Natural killer cell treated with Interleukin-12 subunit alpha and Interleukin-12 subunit beta and Interleukin-15 and Interleukin-18, amount 100 ng/mL, for 72 hours (primary cell): ENCODE measurements at places on chromosomes 4 and X. TPM values are rescaled to one million over a fixed set of nuclear protein-coding genes. Genes with fewer than 3 reads are reported as not detected.

DNA sequence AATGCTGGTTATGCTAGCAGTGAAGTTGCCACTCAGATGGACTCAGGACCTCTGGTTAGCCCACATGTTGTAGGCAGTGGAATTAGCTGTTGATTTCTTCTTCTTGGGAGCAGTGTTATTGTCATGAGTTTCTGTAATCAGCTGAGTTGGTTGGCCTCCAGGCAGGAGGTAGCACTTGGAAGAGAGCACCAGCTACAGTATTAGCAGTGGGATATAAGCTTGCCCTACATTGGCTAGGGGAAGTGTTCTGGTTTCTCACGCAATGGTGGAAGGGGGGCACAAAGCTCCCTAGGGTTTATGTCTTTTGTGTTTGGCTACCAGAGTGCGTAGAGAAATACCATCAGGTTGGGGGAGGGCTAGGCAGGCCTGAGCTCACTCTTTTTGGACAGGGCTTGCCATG, 34.0 kb upstream of the UCP1 start:
- no peak for DNase-seq

DNA sequence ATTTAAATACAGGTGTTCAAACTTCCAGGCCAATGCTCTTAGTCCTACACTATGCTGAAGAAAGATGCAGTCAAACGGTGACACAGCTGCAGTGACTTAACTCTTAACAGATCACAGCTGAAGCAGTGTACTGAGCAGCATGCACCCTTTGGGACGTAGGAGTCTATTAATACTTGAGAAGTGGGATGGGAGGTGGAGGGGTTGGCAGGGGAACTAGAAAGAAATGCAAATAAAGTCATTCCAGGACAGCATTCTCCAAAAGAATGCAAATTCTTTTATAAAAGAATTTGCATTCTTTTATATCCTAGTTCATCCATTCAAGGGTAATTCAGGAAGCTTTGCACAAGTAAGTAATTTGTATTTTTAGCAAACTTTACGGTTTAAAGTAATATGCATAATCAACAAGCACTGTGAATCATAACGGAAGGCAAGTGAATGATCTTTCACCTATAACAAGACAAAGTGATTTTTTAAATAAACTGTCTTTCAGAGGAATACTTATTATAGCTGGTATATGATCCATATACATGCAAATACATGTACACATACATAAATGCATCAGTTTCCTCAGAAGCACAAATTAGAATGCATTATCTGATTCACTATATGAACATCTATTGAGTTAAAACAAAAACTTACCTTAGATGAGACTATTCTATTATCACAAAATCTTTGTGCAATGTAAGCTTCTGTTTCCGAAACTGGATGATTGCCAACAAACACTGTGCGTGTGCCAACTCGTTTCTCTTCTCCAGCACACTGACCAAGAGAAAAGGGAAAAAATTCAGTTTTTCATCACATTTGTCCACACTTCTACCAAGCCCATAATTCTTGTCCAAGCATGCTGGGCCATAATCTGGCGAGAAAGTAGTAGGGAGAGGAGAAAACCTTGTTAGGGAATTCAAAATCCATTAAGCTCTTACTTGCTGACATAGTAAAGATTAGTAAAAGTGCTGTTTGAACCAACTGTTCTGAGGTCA, 106.5 kb downstream of the ATP11C start:
- no peak for DNase-seq

- no peak for DNase-seq
Measured at GRCh38 chr4:10664408-10664807, 20.2 kb downstream of the CLNK start.

DNA sequence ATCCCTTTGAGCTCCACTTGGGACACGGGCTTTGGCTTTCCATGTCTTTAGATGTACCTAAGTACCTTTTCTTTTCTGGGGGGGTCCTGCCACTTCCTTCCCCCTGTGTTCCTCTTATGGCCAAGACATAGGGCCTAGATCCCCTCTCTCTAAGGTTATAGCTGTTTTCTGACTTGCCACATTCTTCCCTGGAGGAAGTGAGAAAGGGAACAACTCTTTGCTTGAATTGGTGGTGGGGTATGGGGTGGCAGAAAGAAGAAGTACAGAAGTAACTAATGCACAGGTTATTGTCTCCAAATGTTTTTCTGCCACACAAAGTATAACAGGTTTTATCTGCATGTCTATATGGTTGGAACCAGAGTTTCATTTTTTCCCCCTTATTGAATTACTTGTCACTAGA, 29.7 kb upstream of the DIPK2B start:
- no peak for DNase-seq

GRCh38 chr4:131644619-131645018, 1504.5 kb upstream of the PCDH10 start:
- no peak for DNase-seq

DNA sequence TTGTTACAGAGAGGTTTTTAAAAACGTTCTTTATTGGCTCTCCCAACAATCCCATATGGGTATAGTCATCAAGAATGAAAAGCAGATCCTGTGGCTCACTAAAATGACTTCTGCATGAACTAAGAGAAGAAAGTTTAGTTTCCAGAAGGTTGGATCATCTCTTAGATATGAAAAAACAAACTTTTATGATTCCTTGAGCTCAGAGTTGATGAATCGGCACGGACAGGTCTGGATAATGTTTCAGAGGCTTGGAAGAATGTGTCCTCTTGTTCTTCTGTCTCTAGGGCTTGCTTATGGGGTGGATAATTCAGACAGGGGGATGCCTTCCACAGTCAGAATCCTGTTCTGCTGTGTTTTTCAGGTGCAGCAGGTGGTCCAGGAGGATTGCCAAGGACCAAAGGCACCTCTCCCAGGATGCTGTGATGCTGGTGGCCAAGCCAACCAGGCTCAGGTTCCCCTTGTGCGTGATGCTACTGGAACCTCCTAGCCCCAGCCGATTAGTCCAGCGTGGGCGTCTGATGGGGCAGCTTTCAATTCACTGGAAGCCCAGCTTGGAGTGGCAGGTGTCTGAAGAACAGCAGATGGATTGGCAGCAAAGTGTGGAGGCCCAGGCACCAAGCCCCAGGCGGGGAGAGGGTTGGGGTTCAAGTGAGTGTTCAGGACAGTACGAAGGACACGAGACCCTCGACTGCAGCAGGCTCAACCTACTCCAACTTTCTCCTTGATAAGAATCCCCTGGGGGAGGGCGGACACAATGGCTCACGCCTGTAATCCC, 30.3 kb downstream of the CCKAR start:
- DNase-seq: no peak

DNA sequence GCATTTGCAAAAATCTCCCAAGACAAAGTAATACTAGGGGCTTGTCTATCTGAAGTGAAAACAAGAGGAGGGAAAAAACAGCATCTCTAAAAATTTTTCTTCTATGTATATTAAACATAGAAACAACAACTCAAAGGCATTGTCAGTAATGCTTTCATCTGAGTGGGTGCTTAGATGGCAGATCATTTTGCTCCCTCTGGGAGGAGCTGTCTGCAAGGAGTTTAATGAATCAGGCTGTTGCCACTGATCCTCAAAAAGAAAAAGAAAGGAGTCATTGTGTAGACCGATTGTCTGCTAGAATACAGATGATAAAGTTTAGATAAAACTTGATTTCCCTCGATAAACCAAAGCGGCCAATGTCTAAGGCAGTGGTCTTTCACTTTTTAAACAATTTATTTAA, 49.7 kb upstream of the KLHL8 start:
- no peak for DNase-seq

The ADH6 gene
- not detected for total RNA-seq

The SH3D19 gene
- not detected for total RNA-seq

The CFP gene
- 0.71 TPM for total RNA-seq
